HFF-Myc (cell line): ENCODE measurements at places on chromosomes 16 and 17.

- no peak for DNase-seq
Measured at GRCh38 chr17:17096438-17097178, 54.4 kb downstream of the MPRIP start.

DNA sequence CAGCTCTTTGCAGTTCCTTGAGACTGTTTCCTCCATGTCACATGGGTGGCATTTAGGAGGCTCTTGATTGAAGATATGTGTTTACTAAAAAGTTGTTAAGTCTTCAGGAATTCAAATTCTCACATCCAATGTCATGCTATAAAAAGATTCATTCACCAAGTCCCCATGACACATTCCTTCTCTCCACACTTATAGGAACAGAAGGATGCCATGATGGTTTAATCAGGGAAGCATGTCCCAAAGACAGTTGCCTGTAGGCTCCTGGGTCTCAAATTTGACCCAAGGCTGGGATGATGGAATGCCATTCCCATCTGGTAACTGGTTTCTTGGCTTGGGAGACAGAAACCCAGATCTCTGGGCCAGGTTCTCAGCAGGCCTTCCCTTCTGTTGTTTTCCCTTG lies 140.6 kb upstream of the SOX9 start:
- DNase-seq, result no peak

DNA sequence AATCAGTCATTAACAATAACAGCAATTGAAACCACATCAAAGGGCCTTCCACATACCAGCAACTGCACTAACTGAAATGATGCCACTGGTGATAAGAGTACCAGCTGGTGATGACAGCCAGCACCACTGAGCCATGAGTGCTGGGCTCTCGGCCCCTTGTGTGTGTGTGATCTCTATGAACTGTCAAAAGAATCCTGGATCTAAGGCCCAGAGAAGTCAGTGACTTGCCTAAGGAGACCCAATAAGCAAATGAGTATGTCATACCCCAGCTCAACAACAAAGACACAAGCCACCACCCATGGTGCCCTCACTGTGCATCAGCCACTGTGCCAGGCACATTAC lies 220.9 kb downstream of the ZNF423 start:
- DNase-seq, result no peak

DNA sequence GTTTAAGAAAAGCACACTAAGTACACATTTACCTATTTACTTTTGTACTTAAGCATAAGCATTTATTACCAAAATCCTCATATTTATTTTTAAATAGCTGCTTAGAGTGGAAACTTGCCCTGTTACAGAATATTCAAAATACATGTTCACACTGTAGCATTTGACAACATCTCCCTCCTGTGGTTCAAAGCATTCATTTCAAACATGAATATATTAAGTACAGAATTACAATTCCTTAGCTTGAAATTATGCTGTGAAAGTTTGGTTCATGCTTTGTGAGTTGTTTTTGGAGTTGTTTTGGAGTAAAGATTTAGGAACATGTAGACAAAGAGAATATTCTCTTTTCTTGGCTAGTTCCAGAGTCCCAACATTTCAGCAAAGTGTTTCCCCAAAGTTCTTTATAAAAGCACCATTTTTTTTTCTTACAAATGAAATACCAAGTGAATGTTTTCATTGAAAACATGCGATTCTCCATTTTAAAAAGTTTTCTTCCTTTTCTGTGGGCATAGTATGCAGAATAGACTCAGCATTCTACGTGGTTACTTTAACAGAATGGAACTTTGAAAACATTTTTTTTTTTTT lies 33.2 kb downstream of the TUBD1 start:
- no peak for DNase-seq

- no peak for DNase-seq
Measured at GRCh38 chr16:56744996-56745640, 15.2 kb downstream of the NUP93 start.

DNA sequence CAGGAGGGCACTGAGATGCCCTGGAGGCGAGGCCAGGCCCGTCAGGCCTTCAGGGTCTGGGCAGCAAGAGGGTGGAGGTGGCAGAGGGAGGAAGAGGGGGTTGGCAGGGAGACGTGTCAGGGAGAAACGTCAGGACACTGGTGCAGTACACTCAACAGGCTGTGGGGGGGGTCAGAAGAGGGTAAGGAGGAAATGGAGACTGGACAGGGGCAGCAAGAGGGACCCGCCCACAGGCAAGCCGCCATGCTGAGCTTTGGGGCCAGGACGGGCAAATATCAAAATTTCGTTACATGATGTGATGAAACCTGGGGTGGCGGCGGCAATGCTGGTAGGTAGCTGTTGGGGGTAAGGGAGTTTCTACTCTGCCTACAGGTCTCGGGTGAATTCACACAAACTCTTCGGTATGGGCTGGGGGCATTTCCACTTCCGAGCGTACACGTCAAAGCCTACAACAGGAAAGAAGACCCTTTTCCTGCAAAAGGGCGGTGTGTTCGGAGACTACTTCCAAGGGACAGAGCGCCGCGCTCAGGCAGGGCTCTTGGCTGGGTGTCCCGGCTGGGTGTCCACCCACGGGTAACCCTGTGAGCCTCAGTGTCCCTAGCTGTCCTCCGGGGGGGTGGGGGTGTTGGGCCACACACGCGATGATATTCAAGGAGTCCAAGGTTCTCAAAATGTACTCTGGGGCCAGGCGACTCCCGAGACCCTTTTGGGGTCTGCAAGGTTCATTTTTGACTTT lies 43.3 kb upstream of the ATP2A3 start:
- no peak for DNase-seq

DNA sequence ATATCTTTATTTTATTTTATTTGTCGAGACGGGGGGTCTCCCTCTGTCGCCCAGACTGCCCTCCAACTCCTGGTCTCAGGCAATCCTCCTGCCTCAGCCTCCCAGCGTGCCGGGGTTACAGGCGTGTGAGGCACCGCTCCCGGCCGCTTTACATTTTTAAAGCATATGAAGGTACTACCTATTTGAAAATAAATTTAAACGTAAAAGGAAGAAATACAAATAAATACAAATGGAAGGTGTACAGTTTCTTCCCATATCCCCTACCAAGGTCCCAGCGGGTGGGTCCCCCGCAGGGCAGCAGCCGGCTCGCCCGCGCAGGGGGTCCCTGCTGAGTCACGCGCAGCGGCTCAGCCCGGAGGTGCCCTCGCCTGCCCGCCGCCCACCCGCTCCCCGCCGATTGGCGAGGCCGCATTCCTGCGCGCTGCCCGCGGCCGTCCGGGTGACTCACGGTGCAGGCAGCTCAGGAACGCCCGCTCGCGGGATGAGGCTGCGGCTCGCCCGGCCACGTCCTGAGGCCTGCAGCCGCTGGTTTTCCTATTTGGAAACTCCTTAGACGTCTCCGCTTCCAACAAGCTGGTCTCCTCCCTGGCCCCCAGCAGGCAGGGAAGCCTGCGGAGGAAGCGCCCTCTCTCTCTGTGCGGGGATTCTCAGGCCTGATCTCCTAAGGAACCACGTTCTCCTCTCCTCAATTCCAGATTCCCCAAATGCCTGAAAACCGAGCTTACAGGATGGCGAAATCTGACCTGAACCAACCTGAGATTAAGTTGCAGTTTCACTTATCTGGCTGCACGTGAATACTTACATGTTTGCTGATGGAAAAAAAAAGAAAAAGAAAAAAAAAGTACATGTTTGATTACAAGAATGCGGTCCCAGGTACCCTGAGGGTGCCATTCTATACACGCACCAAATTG lies 54.8 kb upstream of the MAP3K14 start:
- DNase-seq, result peak; percentile 72

DNA sequence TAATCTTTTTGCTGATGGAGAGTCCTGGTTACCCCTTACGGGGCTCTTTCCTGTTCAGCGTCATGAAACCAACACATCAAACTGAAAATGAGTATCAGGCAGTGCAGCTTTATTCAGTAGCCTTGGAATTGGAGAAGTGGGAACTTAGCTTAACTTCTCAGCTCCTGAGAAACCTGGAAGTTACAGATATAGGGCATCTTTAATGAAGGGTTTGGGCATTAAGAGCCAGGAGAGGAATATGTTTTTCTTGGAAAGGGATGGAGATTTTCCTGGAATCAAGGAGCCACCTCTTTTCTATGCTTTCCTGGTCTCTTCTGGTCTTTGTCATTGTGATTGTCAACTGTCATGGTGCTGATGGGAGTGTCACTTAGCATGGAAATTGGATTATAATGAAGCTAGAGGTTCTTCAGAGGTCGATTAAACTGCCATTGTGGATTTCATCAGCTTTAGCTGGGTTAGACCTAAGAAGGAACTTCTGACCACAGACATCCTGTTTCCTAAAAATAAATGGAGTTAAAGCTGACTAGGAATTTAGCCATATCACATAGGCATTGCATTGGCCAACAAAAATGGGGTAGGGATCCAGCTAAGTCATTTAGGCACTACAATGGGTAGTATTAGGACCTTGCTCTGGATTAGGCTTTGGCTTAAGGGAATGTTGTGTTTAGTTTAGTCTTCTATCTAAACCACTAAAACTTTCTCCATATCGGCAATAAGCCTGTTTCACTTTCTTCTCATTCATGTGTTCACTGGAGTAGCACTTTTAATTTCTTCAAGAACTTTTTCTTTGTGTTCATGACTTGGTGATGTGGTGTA lies 186.4 kb downstream of the BCAS3 start:
- no peak for DNase-seq

DNA sequence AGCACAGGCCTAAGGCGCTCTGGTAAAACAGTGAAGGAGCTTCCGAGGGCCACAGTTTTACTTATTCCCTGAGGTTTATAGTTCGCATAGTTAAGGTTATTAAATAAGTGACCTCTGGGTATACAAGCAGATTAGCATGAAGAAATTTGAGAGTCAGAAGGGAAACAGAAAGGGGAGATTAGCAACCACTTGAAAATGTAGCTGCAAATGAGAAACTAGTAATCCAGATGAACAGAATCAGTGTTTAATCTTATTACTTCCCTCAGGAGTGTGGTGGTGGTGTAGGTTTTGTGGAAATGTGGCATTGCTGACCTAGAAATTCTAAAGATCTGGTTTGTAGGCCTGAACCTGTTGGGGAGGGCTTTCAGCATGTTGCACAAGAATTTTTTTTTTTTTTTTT lies 130.4 kb downstream of the CCDC182 start:
- DNase-seq, result no peak

DNA sequence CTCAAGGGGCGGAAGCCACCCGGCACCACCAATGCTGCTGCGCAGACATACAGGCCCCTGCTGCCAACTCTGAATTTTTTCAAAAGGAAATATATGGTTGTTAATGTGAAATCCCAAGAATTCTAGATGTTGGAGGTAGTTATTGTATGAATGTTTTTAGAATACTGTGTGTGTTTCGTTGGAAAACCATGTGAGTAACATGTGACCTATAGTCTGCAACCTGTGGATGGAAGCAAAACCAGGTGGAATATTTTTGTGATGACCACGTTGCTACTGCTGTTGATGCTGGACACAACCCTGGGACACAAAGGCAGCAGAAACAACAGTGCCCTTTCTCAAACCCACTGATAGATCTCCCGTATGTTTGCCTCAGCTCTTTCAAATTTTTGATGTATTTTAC lies 376.3 kb upstream of the SALL1 start:
- no peak for DNase-seq

DNA sequence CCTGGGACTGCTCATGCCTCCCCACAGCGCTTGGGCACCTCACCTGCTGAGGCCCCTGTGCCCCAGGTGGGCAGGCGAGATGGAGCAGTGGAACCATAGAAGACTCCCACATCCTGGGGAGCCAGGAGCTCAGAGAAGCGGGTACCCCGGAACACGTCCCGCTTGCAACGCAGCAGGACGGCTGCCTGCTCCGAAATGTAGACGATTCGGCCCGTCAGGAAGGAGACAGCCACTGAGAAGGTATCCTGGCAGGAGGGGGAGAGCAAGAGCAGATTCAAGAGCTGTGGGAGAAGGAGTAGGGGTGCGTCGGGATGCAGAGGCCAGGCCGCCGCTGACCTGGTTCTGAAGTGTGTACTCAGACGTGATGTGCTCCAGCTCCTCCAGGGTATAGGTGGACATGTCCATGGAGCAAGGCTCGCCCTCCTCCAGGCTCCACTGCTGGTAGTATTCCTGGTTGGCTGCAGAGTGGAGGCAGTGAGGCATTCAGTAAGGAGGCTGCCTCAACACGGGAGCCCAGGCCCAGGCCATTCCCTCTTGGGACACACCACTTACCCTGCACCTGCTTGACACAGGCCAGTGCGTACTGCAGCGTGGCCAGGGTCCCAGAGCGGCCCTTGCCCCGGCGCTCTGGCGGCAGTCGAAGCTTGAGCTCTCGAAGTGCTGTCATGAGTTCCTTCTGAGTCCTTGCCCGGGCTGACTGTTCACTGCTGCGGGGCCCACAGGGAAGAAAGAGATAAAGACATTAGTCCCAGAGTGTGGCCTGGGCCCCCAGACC lies 2.6 kb downstream of the PER1 start:
- no peak for DNase-seq

DNA sequence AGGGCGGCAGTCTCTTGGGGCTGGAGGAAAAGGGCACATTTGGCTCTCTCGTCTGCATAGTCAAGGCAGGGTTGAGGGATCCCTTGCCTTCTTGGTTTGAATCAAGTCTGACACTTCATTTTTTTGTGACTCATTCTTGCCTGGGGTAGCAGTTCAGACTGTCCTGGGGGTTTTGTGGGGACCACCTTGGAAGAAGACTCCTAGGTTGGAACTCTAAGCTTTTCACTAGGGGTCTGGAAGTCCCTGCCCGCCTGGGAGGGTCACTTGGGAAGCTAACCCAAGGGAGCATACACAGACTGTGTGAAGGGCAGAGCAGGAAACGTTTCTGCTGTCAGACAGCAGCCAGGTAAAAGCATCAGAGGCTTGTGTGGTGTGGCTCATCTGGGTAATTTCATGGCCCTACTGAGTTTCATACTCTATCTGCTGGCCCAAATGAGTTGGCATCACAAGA lies 11.3 kb downstream of the YPEL2 start:
- DNase-seq, result no peak

GRCh38 chr16:79735271-79735670 lies 134.7 kb upstream of the MAF start:
- no peak for DNase-seq

DNA sequence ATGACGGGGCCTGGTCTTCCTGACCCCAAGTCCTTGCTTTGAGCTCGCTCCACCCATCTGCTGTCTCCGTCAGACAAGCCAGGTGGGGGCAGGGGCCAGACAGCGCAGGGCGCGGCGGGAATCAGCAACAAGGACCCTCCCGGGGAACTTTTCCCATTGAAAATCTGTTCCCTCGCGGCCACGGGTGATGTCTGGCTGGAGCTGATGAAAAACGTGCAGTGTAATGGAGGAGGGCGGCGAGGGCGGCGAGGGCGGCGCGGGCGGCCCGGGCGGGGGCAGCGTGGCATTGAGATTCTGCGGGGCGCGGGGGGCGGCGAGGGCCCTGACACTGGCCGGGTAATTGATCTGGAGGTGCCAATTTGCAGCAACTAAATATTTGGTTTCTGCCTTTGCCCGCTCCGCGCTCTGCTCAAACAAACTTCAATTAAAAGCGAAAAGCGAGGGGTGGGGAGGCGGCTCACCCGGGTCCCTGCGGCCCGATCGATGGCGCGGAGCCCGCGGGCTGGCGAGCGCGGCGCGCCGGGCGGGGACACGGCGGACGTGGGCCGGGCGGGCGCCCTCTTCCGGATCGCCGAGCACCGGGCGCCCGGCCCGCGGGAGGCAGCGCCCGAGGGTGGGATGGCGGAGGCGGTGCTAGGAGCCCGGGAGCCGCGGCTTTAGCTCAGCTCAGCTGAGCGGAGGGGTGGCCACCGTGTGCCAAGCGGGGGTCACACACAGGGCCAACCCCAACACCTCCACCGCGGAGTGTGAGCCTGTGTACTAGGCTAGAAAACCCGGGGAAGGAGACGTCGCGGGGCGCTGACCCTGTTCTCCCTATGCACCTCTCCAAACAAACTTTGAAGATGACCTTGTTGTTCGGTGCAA lies 32.4 kb downstream of the DCAKD start:
- no peak for DNase-seq

GRCh38 chr17:81983639-81984373 lies 6.4 kb downstream of the ASPSCR1 start:
- DNase-seq, result no peak

GRCh38 chr16:70804153-70804733 lies 3.3 kb upstream of the VAC14 start:
- no peak for DNase-seq
